ENCODE measurements at places on chromosomes 3 and 15.

- DNase-seq = no peak
Measured at GRCh38 chr3:166481340-166481739, 644.1 kb upstream of the BCHE start.

GRCh38 chr3:57582474-57583168 is 14.5 kb downstream of the ARF4 start:
- DNase-seq = no peak

DNA sequence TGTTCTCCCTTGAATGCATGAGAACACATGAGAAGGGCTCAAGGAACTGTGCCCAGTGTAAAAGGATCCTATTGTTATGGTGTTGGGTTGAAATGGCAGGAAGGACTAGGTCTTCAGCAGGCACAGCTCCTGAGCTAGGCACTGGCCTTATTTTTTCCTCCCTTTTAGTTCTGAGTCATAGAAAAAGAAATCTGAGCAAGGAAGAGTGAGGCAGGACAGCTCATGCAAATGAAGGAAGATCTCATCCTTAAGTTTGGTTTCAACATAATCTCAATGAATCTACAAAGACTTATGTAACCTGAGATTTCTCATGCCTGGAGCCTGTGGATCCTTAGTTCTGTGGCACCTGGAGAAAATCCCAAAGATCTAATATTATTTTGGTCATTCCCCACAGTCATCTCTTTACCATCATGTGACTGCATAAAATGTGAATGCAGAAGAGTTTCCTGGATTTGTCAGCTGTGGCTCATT is 188.6 kb upstream of the TBL1XR1 start:
- no peak for DNase-seq

GRCh38 chr3:161866176-161866575 is 369.6 kb downstream of the OTOL1 start:
- DNase-seq = no peak

DNA sequence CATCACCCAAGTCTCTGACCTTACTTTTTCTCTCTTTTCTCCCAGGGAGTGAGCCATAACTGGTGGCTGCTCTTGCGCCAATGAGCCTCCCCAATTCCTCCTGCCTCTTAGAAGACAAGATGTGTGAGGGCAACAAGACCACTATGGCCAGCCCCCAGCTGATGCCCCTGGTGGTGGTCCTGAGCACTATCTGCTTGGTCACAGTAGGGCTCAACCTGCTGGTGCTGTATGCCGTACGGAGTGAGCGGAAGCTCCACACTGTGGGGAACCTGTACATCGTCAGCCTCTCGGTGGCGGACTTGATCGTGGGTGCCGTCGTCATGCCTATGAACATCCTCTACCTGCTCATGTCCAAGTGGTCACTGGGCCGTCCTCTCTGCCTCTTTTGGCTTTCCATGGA is 13.2 kb upstream of the ATG7 start:
- DNase-seq = no peak

DNA sequence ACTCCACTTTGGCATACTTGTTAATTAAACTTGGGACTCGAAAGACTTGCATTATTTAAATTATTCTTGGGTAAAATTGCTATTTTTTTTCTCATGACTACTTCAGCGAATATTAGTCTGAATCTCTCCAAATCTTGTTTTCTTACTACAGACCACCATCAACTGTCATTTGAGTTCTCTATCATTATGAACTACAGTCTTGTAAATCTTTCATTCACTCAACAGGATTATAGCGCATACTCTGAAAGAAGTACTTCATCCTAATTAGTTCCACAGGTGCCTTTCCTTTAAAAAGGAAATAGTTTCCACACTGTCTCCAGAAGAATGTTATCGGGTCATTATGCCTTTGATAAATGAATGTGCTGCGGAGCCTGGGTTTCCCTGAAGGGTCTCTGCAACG is 149.5 kb downstream of the NLGN1 start:
- no peak for DNase-seq

DNA sequence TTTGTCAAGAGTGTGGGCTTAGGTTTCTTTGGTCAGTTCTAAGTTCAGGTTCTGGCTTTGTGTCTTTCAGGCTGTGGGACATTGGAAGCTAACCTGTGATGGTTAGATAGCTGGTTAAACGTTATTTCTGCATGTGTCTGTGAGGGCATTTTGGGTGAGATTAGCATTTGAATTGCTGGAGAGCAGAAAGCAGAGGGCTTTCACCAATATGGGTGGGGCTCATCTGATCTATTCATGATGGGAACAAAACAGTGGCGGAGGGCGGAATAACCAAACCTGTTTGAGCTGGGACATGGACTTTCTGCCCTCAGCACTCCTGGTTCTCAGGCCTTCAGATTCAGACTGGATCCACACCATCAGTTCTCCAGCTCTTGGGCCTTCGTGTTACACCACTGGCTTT is 195.4 kb downstream of the KLF13 start:
- no peak for DNase-seq

- peak; percentile 98 for DNase-seq
Measured at GRCh38 chr15:66700802-66701421, 1.1 kb upstream of the SMAD6 start.
